Nephron progenitor cell (in vitro differentiated cells): ENCODE measurements at places on chromosomes 16 and 17.

DNA sequence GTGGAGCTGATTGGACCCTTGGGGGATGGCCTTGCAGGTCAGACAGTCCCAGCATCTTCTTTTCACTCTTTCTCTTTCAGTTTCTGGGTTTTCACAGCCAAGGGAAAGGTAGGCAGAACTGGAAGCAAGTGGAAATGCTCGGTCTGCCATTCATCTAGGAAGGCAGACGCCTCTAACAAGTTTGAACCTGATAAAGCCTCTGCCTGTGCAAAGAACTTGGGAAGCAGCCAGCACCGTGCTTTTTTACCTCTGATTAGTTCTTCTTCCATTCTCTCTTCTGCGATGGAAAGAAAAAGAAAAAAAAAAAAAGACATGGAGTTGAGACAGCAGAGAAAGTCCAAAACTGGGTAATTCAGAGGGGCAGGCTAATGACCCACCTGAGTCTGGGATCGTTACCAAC is 997.8 kb upstream of the EEF2KMT start:
- DNase-seq = no peak

GRCh38 chr16:54007504-54007903 is 279.1 kb downstream of the IRX3 start:
- DNase-seq = no peak

DNA sequence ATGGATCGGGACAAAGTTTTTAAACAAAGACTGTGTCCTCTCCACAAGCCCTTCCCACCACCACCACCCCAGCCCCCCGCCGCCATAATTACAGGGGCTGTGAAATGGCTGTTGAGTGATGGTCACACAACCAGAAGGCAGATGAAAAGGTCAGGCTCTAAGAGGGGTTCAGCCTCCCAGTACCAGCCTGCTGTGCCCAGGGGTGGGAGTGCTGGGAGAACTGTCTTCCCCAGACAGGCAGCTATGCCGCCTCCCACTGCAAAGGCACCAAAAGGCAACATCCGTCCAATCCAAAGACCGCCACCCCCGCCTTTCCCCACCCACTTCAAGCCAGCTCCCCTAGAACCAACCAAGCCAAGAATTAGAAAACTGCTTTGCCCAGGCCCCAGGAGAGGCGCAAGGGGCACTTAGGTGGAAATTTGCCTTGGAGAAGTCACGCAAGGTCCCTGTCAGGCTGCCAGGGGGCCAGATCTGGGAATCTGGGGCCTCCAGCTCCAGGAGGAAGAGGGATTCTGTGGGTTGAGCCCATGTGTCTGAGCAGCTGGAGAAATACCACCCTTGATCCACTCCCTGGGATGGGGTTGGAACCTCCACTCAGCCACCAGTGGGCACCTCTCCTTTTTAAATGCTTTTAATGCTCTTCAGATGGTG is 14.4 kb downstream of the CARHSP1 start:
- DNase-seq = no peak

DNA sequence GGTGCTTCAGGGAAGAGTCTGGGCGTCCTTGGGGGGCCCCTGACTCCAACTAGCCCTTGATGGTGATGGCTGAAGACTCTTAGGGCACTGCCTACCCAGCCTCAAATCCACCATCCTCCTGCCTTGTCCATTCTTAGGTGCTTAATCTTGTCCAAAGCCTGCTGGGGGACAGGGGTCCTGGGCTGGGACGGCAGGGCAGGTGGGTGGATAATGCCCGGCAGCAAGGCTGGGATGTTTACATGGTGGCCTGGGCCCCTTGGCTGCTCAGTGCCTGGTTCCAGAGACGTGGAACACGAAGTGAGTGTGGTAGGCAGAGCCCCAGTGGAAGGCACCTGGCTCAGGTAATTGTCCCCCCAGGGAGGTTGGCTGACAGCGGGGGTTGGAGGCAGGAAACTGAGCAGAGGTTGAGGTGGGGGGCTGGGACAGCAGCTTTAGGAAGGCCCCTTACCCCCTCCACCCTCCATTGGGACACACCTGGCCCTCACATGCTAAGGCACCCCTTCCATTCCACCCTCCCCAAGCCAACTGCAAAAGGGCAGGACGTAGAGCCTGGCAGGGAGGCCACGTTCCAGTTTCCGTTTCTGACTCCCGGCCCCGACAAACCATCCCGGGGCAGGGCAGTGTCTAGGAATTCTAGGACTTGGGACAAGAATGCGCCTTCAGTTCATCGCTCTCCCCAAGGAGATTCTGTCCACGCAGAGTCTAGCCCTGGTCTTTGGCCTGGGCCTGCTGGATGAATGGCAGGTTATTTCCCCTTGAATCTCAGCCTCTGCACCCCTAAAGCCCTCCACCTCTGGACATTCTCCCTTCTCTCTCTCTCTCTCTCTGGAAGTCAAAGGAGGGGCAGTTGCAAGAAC is 1.9 kb downstream of the FOXJ1 start:
- no peak for DNase-seq

DNA sequence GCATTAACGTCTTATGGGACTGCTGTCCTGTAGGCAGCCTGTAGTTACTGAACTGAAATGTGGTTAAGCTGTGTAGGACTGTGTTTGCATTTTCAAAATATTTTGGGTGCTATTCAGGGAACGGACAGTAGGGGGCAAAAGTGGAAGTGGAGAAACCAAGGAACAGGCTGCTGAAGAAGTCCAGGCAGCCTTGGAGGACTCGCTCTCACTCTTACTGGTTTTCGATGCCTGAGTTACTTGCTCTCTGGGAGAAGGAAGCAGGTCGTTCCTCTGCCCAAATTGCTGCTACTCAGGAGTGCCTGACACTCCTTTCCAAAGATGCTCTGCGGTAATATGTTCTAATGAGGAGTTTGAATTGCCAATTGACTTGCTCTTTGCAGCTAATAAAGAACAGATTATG is 64.5 kb upstream of the RBFOX1 start:
- DNase-seq = peak; percentile 56

- peak; percentile 95 for DNase-seq
Observed at GRCh38 chr17:76397687-76398522, 13.5 kb downstream of the SPHK1 start.

GRCh38 chr17:72407931-72408330 is 287.1 kb downstream of the SOX9 start:
- DNase-seq = no peak

- no peak for DNase-seq
Observed at GRCh38 chr16:67943619-67944504, at the start of gene LCAT. Gene LCAT (minus strand): TSS chr16:67944120. CDS start chr16:67944101, 19 bp downstream.

- no peak for DNase-seq
Observed at GRCh38 chr17:12489325-12489724, 176.4 kb upstream of the MYOCD start.

DNA sequence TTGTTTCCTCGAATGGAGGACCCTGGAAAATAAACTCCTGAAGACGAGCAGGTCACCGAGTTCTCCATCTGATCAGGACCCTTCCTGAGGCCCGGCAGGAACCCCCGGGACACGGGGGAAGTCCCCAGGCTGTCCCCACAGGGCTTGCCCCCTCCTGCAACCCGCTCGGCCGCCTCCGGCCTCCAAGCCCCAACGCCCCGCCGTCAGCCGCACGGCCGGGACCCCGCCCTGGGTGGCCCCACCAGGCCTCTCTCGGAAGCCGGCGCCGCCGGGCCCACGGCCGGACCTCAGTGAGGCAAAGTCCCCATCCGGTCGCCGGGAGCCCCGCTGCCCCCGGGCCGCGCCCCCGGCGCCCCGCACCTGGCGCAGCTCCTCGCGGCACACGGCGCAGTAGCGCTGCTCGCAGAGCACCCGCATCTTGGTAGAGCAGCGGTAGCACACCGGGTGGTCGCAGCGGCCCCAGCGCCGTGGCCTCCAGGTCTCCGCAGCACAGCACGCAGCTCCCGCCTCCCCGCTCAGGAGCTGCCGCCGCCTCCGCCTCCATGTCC is 383 bp downstream of the ZNF598 start:
- no peak for DNase-seq

GRCh38 chr17:77426676-77427386 is 286.1 kb downstream of the SEC14L1 start:
- no peak for DNase-seq

- peak; percentile 19 for DNase-seq
Observed at GRCh38 chr16:85422632-85423550, 190.2 kb upstream of the GSE1 start.

GRCh38 chr16:22022151-22022550 is 14.2 kb downstream of the MOSMO start:
- no peak for DNase-seq

DNA sequence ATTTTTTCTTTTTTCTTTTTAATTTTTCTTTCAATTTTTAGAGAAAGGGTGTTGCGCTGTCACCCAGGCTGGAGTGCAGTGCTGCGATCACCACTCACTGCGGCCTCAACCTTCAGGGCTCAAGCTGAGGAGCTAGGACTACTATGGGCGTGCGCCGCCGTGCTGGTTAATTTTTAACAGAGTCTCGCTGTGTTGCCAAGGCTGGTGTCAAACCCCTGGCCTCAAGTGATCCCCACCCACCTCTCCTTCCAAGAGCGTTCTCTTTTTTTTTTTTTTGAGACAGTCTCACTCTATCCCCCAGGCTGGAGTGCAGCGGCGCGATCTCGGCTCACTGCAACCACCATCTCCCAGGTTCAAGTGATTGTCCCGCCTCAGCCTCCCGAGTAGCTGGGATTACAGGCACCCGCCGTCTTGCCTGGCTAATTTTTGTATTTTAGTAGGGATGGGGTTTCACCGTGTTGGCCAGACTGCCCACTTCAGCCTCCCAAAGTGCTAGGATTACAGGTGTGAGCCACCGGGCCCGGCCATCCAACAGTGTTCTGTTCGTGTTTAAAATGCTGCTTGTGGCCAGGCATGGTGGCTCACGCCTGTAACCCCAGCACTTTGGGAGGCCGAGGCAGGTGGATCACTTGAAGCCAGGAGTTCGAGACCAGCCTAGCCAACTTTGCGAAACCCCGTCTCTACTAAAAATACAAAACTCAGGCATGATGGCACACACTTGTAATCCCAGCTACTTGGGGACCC is 14.5 kb upstream of the RPL13 start:
- no peak for DNase-seq

DNA sequence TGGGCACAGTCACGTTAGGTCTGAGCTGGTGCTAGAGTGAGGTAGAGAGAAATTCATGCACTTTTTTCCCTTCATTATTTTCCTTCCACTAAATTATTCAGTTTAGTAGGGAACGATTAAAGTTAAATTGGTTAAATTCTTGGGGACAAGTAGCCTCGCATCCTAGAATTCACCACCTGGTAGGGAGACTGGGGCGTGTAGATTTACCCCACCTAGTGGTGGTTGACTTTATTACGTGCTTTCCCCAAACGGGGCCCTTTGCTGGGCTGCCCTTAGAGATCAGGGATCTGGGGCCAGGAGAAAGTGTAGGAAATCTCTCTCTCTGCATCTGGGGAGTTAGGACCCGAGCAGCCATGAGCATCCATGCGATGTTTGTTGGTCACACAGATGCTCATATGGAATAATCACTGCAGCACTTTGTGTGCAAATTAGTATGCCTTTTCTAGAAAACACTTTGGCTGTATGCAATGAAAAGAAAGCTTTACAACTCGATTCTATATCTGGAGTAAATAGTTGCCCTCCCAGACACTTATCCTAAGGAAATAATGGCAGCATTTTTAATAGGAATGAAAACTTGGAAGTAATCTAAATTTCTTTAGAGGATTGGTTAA is 107.0 kb downstream of the PLCG2 start:
- peak; percentile 25 for DNase-seq

DNA sequence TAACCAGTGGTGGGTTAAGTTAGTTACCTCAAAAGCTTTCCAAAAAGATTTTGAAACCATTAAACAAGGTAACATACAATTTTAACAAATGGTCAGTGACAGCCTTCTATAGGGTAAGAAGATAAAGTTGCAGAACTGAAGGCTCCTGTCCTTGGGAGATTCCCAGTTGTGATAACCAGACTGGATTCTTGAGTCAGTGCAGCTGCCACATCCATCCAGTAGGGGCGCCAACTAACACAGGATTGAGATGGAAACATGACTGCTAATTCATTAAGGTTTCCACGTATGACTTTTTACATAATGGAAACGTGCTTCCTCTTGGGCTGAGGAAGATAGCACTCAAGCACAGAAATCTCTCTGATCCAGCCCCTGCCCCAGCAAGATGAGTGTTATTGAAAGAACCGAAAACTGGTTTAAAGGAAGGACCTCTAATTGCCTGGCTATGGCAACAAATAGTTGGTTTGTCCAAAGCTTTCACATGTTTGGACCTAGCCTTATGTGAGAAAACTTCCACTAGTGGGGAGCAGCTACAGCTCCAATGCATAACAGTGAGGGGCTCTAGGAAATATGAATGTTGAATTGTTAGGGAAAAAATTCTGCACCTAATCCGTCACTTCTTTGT is 269.8 kb upstream of the MYOCD start:
- peak; percentile 31 for DNase-seq

DNA sequence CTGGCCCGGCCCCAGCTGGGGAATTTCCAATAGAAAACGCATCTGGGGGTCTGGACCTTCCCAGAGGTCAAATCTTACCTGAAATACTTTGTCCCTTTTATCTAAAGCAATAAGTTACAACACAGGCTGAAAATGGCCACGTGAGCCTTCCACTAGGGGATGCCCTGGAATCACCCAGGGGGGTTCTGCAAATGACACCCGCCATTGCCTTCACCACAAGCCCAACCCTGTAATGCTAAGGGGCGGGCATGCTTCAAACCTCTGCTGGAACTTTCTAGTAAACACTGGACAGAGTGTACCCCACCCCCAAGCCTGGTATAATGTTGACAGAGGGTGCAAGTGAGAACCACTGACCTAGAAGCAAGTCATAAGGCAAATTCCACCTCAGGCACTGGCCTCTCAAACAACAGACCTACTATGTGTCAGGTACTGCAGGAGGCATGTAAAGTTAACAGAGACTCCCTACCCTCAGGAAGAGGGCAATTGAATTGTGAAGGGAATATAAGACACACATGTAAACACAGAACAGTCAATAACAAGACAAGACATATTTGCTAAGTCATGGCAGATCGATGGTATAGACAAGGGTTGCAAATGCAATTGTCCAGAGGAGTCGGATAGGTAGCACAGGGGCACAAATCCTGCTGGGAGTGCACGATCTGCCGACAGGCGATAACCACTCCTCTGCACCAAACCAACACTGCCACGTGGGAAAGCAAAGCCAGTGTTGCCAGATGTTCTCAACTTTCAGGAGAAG is 59.0 kb downstream of the ARHGAP17 start:
- DNase-seq = no peak

DNA sequence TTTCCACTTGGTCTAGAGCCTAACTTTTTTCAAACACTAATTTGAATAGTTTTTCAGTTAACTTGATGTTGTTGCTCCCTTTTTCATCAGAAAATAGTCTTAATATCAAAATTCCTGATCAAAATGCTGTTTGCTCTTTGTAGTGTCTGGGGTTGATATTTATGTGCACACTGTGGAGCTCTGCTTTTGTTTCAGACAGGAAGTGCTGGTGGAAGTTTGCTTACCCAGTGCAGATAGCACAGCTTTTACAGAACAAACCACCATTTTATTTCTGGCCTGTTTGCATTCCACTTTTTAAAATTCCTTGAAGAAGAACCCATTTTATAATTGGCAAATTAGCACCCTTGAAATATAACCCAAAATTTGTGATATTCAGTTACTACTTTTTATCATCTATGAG is 125.4 kb downstream of the MRTFB start:
- DNase-seq = no peak
